ENCODE measurements at places on chromosomes 1 and 21.

- no peak for DNase-seq
These were observed 69.3 kb downstream of the SLC37A1 start for GRCh38 chr21:42582787-42583476.

DNA sequence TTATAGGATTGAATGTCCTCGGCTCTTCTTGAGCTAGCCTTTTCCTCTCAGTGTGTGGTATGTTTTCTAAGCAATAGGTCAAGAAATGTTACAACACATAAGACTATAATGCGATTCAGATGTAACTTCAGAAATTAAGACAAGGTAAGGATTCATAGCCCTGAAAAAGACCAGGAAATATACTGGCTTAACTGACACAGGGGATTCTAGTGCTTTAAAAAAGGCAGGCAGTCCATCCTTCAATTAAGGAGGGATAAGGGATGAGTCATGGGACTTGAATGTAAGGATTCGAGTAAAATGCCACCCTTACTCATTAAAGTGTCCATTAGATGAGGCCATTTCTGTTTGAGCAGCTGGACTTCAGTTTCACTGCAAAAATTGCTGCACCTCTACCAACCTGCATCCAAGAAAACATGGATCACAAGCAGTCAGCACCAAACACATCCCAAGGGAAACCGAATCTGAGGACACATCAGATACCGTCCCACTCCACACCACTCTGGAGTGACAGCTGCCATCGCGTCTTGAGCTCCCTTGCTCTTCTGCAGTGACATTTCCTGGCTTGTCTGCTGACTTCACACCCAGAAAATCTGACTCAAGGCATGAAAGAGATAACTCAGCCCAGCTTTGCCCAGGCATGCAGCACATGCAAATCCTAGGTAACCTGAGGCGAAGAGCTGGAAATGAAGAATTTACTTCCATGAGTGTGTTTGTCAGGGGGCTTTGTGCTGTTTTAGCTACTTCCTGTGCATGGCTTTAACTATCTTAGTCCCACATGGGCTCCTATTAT, 37.8 kb downstream of the NGF start:
- no peak for DNase-seq

GRCh38 chr1:94039514-94039870, 81.5 kb downstream of the ABCA4 start:
- peak; percentile 85 for DNase-seq

DNA sequence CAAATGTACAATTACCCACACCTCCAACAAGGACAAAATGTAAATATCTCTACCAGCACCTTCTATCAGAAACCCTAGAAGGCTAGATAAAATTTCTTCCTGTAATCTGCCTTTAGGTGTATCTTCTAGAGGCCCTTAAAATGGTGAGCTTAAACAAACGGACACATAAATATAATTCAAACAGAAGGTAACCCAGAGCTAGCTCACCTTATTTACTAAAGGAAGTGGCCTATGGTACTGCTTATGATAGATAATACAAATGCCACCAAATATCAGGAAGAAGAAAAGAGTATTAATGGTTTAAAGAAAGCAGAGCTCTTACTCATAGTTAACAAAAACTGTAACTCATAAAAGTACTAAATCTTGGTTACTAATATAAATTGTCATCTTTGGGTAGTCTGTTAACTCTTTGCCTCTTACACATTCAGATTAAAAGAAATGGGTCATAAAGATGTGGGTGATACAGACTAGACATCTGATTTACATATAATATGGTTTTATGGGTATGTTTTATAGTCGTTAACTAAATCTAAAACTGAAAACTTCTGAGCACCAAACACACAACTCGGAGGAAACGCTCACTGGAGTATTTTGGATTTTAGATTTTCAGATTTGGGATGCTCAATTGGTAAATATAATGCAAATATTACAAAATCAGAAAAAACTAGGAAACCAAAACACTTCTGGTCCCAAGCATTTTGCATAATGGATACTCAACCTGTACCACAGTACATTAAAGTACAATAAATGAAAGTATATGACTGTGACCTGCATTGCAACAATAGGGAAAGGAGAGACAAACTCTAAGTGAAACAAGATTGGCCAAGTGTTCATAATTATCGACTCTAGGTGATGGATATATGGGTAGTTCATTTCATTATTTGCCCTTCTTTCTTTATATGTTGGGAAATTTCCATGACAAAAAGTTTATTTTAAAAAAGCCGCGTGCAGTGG, 23.2 kb downstream of the TRIT1 start:
- DNase-seq, result no peak

- no peak for DNase-seq
These were observed 35.0 kb upstream of the TMEM51 start for GRCh38 chr1:15118579-15118978.

DNA sequence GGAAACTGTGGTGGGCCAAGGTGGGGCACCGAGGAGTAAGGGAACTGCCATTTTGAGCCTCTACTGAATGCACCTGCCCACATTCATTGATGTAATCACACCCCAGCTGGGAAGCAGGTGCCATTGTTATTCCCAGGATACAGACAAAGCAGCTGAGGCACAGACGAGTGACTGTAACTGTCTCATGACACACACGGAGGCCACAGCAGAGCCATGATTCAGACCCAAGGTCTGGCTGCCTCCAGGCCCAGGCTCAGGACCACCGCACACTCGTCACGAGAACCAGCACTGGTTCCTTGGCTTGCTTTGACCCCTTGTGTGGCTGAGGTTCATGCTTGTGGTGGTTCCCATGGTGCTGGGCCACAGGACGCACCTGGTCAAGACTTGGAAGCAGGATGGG, 45.6 kb upstream of the CLIC4 start:
- DNase-seq, result no peak

DNA sequence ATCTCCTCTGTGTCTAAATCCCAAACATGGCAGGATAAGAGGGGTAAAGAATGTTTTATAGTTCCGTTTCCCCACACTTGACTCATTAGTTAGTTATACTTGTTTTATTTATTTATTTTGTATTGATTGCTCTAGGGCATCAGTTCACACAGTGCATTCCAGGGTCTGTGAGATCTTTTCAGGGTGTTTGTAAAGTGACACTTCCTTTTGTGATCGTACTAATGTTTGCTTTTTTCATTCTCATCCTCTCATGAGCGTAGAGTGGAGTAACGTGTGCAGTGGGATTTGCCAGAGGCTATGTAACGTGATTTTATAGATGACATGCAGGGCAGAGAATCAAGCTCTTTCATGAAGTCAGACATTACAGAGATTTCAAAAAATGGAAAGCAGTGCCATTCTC, 103.2 kb downstream of the SCCPDH start:
- DNase-seq, result no peak

GRCh38 chr21:41481191-41481590, 26.8 kb downstream of the TMPRSS2 start:
- DNase-seq, result no peak

DNA sequence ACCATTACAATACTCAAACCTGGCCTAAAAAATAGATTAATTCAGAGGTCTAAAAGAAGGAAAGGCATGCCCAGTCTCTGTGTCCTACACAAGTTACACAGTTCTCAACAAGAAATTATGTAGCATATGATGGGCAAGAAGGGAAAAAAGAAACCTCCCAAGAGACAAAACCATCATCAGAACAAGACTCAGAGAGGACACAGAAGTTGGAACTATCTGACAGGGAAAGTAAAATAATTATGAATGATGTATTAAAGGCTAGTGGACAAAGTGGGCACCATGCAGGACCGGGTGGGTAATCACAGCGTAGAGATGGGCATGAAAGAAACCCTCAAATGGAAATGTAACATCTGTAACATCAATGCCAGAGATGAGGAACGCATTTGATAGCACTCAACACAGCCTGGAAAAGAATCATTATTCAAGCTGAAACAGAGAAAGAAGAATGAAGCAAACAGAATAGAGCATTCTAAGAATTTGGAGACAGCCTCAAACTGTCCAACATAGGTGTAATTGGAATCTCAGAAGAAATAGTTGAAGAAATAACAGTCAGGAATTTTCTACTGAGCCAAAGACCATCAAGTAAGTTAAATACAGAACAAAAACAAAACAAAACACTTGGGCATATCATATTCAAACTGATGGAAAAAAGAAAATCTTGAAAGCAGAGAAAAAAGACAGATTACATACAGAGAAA, 29.7 kb downstream of the PER3 start:
- DNase-seq, result no peak

DNA sequence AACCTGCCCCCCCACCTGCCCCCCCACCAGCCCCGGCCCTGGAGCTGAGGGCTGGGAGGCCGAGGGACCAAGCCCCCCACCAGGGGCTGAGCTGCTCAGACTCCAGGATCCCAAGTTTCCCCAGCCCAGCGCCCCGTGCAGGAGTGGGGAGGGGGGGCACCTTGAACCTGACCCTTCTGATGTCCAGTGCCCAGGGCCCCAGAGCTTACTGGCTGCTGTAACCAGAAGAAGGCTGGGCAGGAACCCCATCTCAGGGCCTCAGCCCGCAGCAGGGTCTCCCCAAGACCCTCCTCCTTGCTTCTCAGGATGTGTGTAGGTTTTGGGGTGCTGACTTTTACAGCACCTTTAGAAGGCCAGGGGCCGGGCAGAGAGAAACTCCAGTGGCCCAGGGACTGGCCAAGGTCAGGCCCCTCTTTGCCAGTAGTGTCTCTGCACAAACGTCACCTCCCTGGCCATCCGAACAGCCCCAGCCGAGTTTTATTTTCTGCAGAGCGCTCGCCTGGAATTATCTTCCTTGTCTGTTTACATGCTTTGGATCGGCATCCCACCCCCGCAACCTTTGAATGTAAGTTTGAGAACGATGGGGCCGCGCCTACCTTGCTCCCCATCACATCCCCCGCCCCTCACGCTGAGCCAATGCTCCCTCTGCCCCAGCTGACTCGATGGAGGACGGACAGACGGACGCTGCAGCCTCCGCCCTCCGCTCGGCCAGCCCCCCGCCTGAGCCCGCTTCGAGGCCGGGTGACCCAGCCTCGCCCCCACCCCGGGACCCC, 70.1 kb upstream of the CASZ1 start:
- peak; percentile 30 for DNase-seq

DNA sequence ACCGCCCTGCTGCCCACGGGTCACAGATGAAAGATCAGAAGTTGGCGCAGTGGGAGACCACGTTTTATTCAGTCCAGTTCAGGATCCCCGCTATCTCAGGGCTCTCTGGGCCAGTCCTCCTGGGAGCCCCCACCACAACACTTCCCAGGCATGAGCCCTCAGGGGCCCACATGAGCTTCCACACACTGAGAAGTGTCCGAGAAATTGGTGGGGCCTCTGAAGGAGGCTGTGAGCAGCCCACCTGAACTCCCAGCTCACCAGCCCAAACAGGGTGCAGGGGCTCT, 12.1 kb downstream of the TRIM46 start:
- DNase-seq, result no peak

- DNase-seq, result no peak
These were observed 120.1 kb downstream of the SEC16B start for GRCh38 chr1:177849579-177850290.

DNA sequence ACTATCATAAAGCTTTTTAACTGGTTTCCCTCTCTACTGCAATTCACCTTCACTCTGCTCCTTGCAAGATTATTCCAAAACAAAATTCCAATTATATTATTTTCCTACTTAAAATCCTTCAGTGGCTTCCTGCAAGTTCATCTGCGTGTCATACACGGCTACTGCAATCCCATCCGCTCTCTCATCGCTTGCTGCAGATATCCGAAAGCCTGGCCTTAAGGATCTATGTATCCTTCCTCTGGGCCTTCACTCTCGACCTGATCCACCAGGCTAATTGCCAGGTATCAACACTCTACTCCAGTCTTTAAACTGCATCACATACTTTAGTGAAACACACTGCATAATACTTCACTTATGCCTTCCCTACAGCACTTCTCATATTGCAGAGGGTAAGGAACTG, 44.0 kb downstream of the VAV3 start:
- DNase-seq, result no peak

DNA sequence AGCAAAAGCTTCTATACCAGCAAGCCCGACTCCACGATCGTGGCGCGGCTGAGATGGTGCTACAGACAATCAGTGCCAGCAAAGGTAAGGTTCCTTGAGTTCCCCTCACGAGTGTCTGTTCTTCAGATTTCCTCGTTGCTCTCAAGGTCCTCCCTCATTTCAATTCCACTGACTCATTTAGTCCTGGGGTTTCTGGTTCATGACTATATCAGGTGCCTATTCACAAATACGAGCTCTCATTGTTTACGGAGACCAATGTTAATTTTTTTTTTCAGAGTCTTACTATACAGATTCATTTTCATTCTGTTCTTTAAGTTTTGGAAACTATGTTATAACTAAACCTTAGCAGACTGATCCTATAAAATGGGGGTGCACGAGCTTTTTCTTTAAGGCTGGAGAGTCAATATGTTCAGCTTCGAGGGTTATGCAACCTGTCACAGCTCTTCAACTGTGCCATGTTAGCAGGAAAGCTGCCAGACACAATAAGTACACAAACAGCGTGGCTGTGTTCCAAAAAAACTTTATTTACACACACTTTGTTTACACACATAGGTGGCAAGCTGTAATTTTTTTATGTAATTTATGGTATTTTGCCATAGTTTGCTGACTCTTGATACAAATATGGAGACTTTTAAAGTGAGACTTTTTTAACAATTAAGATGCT, 134.3 kb downstream of the ZP4 start:
- no peak for DNase-seq

DNA sequence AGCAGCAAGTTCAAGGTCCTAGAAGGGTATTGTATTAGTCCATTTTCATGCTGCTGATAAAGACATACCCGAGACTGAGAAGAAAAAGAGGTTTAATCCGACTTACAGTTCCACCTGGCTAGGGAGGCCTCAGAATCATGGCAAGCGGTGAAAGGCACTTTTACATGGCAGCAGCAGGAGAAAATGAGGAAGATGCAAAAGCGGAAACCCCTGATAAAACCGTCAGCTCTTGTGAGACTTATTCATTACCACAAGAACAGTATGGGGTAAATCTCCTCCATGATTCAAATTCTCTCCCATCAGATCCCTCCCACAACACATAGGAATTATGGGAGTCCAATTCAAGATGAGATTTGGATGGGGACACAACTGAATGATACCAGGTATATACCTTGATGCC, 409.5 kb downstream of the NTNG1 start:
- no peak for DNase-seq

GRCh38 chr1:210557426-210558077, 228.8 kb downstream of the HHAT start:
- no peak for DNase-seq
